Head of caudate nucleus (tissue), 42 donors: ENCODE measurements at places on chromosomes 3 and 15.

- DNase-seq = peak; percentile 40
These were observed 164.5 kb downstream of the TNIK start for GRCh38 chr3:171295484-171296373.

- no peak for DNase-seq
These were observed 1.8 kb downstream of the RBMS3 start for GRCh38 chr3:29282427-29283230.

DNA sequence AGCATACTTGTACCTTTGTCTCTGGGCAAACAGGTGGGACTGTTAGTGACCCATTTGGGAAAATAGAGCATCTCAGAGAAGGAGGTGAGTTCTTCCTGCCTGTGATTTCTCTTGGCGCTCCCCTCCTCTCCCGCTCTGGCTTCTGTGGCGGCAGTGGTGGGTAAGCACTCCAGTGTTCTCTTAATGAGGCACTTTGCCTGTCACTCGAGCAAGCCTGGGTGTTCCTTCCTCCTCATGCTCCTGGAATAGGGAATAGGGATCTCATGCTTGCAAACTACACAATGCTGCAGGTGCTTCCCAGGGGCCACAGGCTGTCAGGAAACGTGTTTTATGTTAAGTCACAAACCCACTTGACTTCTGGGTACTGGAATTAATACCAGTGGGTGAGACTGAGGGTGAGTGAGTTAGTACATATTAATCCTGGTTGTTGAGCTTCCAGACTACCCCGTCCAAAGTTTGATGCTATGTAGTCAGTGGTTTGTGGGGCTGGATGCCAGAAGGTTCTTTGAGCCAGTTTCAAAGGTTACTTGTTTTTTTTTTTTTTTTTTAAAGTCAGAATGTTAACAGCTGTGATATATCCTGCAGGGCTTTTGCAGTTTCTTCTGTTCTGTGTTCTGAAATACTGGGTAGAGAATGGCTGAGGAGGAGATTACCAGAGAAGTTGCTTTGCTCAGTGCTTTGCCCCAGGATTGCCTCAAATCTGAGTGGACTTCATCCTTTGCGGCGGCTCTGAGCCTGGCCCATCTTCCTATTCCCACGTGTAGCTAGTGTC is 30.5 kb downstream of the EDEM1 start:
- peak; percentile 73 for DNase-seq

- DNase-seq = no peak
These were observed 73.0 kb upstream of the VGLL4 start for GRCh38 chr3:11716573-11717290.

DNA sequence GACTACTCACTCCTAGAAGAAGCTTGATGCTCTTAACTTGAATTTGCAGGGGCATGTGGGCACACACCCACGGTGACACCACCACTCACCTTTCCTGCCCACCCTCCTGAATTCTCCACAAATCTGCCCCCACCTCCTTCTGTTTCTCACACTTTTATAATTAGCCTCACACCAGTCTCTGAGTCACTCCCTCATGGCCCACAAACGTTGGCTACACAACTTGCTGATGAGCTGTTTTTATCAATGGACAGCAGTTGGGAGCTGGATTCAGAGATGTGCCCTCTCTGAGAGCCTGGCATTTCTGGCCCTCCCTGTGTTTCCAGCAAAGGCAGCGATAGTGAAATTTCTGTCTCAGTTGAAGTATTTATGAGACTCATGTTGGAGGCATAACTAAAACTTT is 1.3 kb downstream of the COLQ start:
- no peak for DNase-seq

DNA sequence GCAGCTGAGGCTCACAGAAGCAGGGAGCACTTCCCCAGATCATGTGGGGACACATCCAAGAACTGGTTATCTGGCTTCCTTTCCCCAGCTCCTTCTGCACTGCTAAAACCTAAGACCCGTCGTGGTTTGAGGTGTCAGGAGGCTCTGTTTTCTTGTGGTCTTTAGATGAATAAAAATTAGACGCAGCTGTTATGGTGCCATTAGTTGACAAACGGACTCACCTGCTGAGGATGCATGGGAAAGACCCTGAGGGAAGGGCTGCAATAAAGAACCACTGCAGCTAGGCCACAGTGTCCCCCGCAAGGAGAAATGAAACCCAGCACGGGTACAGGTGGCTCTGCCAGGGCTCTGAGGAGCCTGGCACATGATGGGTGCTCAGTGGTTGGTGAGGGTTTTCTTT is 99.4 kb downstream of the IQSEC1 start:
- no peak for DNase-seq

DNA sequence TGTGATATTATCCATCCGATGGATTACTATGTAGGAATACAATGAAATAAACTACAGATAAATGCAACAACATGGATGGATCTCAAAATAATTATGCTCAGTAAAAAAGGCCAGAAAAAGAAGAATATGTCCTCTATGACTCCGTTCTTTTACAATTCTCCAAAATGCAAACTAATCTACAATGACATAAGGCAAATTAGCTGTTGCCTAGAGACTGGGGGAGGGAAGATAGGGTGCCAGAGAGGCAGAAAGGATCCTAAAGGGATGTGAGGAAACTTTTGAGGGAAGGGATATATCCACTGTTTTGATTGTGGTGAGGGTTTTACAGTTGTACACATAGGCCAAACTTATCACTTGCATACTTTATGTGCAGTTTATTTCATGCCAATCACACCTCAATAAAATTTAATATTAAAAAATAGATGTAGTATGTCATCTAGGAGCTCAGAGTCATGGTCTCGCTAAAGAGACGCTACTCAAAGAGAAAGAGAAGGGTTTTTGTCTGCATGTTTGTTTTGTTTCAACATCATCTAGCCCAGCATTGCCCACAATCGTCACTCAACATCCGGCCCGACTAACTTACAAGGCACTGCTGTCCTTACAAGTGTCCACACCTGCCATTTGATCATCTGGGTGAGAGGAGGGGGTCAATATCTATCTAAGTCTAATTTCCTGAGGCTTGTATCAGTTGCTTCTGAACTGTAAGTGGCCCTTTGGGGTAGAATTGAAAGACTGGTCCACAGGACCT is 29.5 kb downstream of the HES1 start:
- no peak for DNase-seq

- DNase-seq = no peak
These were observed 10.1 kb upstream of the GOLGA8J start for GRCh38 chr15:30072630-30073029.

GRCh38 chr15:72858205-72858604 is 74.6 kb upstream of the ADPGK start:
- DNase-seq = no peak

GRCh38 chr3:1728510-1728909 is 370.2 kb upstream of the CNTN4 start:
- DNase-seq = no peak

GRCh38 chr3:130700541-130700940 is 46.1 kb downstream of the PIK3R4 start:
- no peak for DNase-seq

DNA sequence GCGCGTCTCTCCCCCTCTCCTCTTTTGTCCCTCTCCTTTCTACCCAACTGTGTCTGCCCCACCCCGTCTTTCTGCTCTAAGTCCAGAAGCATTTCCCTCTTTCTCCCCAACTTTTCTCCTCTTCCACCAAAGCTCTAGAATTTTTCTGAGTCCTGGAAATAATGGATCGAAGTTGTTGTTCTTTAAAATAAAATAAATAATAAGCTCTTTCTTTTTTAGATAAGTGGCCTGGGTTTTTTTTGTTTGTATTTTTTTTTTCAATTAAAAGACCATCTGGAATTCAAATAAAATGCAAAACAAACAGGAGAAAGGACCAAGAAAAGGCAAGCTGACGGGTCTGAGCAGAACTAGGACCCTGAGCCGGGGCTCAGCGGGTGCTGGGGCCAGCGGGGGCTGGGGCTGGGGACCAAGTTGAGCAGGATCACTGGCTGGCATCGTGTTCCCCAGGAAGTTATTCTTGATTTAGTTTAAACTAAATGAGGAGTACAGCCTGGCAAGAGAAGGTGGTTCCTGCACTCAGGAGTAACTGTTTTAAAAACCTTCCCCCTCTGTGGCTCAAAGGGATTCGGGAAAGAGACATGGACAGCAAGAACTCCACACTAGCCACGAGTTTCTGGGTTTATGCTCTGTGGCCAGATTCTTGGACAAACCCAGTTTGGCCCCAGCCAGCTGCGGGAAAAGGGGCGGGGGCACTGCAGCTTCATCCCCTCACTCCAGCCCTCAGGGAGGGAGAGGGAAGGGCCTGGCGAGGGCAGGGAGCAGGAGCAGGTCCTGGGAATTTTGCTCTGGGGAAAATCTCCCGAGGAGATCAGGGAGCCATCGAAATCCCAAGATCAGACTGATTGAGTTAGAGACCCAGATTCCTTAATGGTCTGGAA is 8.4 kb downstream of the GATA2 start:
- DNase-seq = no peak

DNA sequence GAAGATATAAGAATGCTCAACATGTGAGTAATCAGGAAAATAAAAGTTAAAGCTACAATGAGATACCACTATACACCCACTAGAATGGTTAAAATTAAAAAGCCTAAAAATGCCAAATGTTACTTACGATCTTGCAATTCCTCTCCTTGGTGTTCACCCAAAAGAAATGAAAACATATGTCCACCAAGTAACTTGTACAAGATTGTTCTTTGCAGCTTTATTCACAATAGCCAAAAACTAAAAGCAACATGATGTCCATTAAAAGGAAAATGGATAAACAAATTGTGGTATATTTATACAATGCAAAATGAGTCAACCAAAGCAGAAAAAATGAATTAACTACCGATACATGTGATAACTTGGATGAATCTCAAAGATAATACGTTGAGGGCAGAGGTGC is 301.6 kb upstream of the THBS1 start:
- no peak for DNase-seq

- no peak for DNase-seq
These were observed 137.9 kb downstream of the MEGF11 start for GRCh38 chr15:66115568-66116206.
